ENCODE measurements at places on chromosomes 11 and 22. TPM values are rescaled to one million over a fixed set of nuclear protein-coding genes. Genes with fewer than 3 reads are reported as not detected.

- DNase-seq: no peak
Measured at GRCh38 chr11:1511937-1512496, 25.4 kb upstream of the MOB2 start.

GRCh38 chr11:3849297-3849874 is 6.1 kb upstream of the STIM1 start:
- DNase-seq: peak; percentile 37

DNA sequence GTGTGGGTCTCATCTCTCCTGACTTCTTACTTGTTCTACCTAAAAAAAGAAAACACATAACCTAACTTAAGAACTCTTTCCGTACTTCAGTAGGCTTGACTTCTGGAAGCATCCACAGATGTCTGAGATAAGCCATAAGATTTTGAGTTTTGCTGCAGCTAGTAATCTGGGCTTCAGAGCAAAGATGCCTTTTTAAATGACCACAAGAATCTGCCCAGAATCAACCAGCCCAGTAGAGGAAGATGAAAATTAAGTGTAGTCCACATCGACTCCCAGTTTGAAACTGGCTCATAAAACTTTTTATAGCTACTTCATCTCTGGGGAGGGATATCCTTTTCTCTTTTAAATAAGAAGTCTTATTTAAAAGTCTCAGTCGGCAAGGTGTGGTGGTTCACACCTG is 10.7 kb downstream of the DENND5A start:
- DNase-seq: no peak

DNA sequence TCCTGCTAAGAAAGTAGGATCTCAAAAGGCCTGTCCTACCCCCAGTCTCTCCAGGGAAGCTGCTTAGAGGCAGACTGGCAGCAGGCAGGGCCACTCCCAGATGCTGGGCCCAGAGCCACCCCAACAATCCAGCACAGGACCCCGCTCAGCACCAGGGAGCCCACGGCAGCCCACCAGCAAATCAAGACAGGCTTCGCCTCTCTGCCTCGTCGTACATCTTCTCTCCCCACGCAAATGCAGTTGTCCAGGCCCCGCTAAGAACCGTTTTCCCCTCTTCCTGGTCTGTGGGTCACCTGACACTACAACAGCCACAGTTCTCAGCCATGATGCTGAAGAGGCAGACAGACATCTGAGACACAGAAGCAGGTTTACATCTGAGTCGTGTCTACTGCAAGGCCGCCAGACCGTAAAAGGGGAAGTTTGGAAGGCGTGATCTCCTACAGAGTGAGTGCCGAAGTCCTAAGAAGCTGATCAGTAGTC is 51.1 kb downstream of the IGSF9B start:
- DNase-seq: no peak

BRSK2 gene
- 0.55 TPM for total RNA-seq

DNA sequence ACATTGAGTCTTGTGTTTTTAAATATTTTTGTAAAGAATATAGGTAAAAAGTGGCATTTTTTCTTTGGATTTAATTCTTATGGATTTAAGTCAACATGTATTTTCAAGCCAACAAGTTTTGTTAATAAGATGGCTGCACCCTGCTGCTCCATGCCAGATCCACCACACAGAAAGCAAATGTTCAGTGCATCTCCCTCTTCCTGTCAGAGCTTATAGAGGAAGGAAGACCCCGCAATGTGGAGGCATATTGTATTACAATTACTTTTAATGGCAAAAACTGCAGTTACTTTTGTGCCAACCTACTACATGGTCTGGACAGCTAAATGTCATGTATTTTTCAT is 333 bp upstream of the CD3E start:
- DNase-seq: no peak

DNA sequence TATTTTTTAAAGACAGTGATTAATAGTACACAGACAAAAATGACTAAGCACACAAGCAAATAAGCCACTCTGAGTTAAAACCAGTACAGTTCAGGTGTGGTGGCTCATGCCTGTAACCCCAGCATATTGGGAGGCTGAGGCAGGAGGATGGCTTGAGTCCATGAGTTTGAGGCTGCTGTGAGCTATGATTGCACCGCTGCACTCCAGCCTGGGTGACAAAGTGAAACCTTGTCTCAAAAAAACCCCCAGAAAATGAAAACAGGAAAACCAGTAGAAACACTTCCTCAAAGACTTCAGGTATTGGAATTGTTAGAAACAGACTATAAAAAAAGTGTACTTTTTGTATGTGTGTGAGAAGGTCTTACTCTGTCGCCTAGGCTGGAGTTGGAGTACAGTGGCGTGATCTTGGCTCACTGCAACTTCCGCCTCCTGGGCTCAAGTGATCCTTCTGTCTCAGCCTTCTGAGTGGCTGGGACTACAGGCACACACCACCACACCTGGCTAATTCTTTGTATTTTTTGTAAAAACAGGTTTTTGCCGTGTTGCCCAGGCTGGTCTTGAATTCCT is 33.0 kb downstream of the PPP6R2 start:
- no peak for DNase-seq

CACNA1I gene
- 29.2 TPM for total RNA-seq

DNA sequence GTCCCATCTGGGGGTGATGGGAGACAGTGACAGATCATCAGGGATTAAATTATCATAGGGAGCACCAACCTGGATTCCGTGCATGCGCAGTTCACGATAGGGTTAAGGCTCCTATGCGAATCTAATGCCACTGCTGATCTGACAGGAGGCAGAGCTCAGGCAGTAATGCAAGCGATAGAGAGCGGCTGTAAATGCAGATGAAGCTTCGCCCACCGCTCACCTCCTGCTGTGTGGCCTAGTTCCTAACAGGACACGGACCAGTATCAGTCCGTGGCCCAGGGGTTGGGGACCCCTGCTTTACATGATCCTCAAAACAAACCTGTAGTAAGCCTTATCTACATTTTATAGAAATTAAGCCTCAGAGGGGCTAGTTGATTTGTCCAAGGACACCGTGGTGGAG is 94.3 kb downstream of the TTC28 start:
- no peak for DNase-seq

GRCh38 chr11:63527667-63528066 is 8.9 kb upstream of the PLAAT4 start:
- DNase-seq: no peak

- DNase-seq: peak; percentile 88
Measured at GRCh38 chr22:22195265-22196017, 49.1 kb upstream of the VPREB1 start.

- DNase-seq: no peak
Measured at GRCh38 chr22:32950366-32950765, 107.8 kb downstream of the SYN3 start.

OR2AG2 gene
- 0.06 TPM for total RNA-seq

GRCh38 chr11:21810650-21811049 is 382.2 kb upstream of the ANO5 start:
- DNase-seq: no peak

DNA sequence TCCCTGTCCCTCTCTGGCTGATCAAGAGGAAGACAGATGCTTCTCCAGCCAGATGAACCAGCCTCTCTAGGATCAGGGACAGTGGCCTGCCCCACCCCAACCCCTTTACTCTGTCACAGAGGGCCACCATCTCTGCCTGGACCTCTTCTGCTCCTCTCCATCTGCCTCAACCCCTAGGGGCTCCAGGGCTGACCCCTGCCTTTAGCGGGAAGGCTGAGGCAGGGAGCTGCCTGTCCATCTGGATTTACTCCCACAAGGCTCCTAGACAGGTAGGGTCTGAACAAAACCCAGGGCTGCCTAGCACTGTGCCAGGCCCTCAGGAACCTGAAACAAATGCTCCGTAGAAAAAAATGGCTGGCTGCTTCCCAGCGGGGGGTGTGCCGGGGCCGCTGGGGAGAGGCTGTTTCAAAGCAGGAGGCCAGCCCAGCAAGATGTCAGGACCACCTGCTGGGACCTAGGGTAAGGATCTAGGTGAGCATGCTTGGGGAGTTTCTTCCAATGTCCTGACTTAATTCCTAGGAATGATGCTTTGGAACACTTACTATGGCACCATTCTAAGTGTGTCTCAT is 3.2 kb downstream of the CHST1 start:
- DNase-seq: no peak

- DNase-seq: no peak
Measured at GRCh38 chr11:134398644-134399292, 13.3 kb downstream of the B3GAT1 start.

DNA sequence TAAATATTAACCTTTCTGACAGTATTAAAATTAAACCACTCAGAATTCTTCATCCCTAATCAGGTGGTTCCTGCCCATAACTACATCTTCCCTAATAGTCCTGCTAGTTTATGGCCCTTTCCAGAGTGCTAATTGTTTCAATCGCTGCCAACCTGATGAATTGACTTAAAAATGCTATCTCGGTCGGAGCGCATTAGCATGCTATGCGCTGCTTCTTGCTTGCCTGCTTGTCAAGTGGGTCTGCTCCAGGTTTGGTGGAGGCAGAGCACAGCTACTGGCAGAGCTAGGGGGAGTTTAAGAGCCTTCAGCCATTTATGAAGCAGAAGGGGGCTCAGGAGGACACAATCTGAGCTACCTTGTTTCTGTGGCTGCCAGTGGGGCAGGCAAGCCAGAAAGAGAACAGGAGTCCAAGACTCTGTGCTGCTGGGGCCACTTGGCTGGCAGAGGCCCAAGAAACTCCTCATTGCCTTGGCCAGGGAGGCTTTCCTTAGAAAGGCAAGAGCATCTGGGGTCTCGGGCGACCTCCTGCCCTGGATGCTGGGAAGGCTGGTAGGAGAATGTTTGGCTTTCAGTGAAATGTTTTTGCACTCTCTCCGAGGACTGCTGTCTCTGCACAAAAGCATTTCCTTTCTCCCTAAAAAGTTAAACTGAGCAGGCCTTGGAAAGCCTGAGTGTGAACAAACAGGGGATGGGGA is 62.1 kb upstream of the PHOX2A start:
- no peak for DNase-seq

- DNase-seq: no peak
Measured at GRCh38 chr11:107102692-107103477, 84.6 kb upstream of the GUCY1A2 start.
